ENCODE measurements at places on chromosomes 1 and 21.
A peak's percentile ranks its signal among the peaks of the same experiment; 100 is the strongest.

- no peak overlapping the region for H3K4me3 ChIP-seq
- no peak overlapping the region for H3K27ac ChIP-seq
- no peaks in the 10 kb centered on the region for H3K4me1 ChIP-seq
- H3K36me3 ChIP-seq, result no peaks in the 10 kb centered on the region
- H3K27me3 ChIP-seq, result no peaks in the 10 kb centered on the region
These were observed 1280.2 kb downstream of the NCAM2 start for GRCh38 chr21:22278366-22278765.

- no peak for DNase-seq
- H3K27ac ChIP-seq, result no peak overlapping the region
- H3K36me3 ChIP-seq, result peaks cover 23% of the 10 kb centered on the region
- no peaks in the 10 kb centered on the region for H3K27me3 ChIP-seq
- H3K4me1 ChIP-seq, result peaks cover 16% of the 10 kb centered on the region
- H3K4me3 ChIP-seq, result no peak overlapping the region
These were observed 72.1 kb downstream of the GPR52 start for GRCh38 chr1:174519844-174520243.

GRCh38 chr1:97298966-97299365, 577.4 kb downstream of the PTBP2 start:
- H3K4me3 ChIP-seq, result no peak overlapping the region
- H3K36me3 ChIP-seq, result no peaks in the 10 kb centered on the region
- H3K27me3 ChIP-seq, result no peaks in the 10 kb centered on the region
- H3K27ac ChIP-seq, result no peak overlapping the region

DNA sequence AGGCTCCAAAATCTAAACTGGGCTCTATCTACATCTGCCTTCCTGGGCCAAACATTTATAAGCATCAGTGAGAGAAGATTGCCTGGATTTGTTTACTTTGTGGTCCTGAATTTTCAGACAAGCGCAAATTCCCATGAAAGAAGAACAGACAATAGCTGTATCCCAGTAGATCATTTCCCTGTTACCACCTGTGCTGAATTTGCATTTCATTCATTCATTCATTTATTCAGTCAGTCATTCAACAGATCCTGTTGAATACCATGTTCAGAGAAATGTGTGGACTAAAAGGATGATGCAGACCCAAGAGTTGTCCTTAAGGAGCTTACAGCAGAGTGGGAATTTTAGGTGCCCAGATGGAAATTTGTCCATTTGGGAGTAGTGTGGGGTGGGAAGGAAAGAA, 2.2 kb downstream of the PGM1 start:
- no peak overlapping the region for H3K27ac ChIP-seq
- H3K36me3 ChIP-seq, result peaks cover 8% of the 10 kb centered on the region
- no peaks in the 10 kb centered on the region for H3K27me3 ChIP-seq
- peaks cover 14% of the 10 kb centered on the region for H3K4me1 ChIP-seq
- no peak for DNase-seq
- no peak overlapping the region for H3K4me3 ChIP-seq

GRCh38 chr1:164958982-164959768, 397.3 kb downstream of the LMX1A start:
- H3K4me1 ChIP-seq, result no peaks in the 10 kb centered on the region
- H3K4me3 ChIP-seq, result no peak overlapping the region
- DNase-seq, result no peak
- no peaks in the 10 kb centered on the region for H3K36me3 ChIP-seq

DNA sequence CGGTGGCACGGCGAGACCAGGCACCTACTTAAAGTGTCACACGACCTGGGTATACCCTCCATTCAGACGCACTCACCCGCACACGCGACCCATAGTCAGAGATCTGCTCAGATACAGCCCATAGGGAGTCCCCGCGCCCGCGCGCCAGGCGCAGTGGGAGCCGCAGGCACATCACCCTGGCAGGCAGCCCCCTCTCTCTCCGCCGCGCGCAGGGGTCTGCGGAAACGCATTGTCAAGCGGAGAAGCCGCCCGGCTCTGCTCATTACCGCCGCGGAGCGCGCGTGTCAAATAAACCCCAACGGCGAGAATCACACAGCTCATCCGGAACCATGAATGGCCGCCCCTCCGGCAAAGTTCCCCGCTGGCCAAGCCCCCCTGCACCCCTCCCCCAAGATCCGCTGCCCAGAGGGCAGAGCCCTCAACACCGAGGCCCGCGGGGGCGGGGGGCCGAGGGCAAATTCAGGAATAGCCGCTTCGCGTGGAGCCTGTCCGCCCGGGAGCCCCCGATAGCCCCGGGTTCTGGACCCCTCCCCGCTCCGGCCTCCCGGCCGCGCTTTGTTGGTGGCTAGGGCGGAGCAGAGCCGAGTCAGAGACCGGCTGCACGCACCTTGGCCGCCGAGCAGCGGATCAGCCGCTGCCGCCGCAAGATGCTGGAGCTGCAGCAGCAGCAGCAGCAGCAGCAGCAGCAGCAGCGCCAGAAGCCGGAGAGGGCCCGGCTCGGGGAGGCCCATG, 522 bp downstream of the LRP8 start:
- H3K4me3 ChIP-seq, result peak overlapping the region; percentile 93
- peak; percentile 56 for DNase-seq
- peaks cover 14% of the 10 kb centered on the region for H3K4me1 ChIP-seq
- H3K36me3 ChIP-seq, result peaks cover 9% of the 10 kb centered on the region

DNA sequence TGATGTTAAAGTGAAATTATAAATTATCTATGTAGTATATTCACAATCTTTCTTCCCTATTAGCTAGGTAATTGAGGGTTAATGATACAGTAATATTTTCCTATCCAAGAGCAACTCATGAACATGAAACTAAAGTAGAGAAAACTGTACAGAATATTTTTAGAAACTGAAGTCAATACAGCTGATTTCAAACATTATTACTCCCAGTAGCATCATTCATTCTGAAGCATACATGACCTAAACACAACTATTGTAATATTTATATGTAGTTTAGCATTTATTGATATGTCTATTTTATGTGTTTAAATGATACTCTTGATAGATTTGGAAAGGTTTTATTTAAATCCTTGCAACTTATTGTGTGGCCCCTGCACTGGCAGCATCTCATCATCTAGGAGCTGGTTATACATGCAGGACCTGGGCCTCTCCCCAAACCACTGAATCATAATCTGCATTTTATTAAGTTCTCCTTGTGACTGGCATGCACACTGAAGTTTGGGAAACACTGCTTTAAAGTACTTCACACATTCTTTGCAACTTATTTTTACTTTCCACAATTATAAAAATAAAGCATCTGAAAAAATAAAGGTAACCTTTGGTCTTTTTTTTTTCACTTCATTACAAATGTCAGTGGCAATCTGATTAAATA, 199.9 kb downstream of the LRRC40 start:
- H3K4me3 ChIP-seq, result no peak overlapping the region
- no peak for DNase-seq
- H3K27me3 ChIP-seq, result no peaks in the 10 kb centered on the region

DNA sequence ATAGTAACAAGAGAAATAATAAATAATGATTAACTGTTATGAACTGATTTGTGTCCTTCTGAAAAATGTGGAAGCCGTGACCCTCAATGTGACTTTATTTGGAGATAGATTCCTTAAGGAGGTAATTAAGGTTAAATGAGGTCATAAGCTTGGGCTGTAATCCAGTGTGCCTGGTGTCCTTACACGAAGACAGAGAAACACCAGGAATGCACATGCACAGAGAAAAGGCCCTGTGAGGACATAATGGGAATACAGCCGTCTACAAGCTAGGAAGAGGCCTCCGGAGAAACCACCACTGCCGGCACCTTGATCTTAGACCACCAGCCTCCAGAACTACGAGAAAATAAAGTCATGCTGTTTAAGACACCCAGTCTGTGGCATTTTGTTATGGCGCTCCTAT, 215.9 kb downstream of the NEGR1 start:
- no peak overlapping the region for H3K27ac ChIP-seq
- H3K4me1 ChIP-seq, result no peaks in the 10 kb centered on the region
- DNase-seq, result no peak
- H3K4me3 ChIP-seq, result no peak overlapping the region

DNA sequence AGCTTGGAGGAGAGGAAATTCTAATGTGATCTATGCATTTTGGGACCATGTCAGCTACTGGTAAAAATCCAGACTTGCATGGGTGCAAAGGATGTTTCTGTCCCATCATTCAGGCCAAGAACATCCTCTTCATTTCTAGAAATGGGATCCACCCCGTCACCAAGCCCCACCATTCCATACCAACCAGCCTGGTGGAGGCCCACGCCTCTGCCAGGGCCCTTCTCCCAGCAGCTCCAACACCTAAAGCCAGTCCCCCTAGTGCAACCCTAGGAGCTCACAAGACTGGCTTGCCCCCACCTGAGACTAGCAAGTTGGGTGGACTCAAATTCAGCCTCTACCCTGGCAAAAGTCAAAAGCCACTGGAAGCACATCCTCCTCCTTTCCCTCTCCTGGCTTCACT, 1.9 kb downstream of the ARHGEF11 start:
- peaks cover 60% of the 10 kb centered on the region for H3K27me3 ChIP-seq
- DNase-seq, result no peak
- H3K36me3 ChIP-seq, result no peaks in the 10 kb centered on the region
- H3K4me3 ChIP-seq, result no peak overlapping the region
- H3K27ac ChIP-seq, result no peak overlapping the region

GRCh38 chr1:51009381-51009780, 39.3 kb downstream of the CDKN2C start:
- DNase-seq, result no peak
- H3K4me1 ChIP-seq, result no peaks in the 10 kb centered on the region
- H3K27ac ChIP-seq, result no peak overlapping the region
- H3K27me3 ChIP-seq, result no peaks in the 10 kb centered on the region
- no peaks in the 10 kb centered on the region for H3K36me3 ChIP-seq

- no peaks in the 10 kb centered on the region for H3K36me3 ChIP-seq
- H3K27ac ChIP-seq, result no peak overlapping the region
- no peaks in the 10 kb centered on the region for H3K27me3 ChIP-seq
- no peaks in the 10 kb centered on the region for H3K4me1 ChIP-seq
- no peak for DNase-seq
These were observed 74.9 kb downstream of the DNAH14 start for GRCh38 chr1:225004396-225004795.

GRCh38 chr1:68183895-68184294, 48.4 kb downstream of the WLS start:
- peaks cover 6% of the 10 kb centered on the region for H3K4me1 ChIP-seq
- peaks cover 4% of the 10 kb centered on the region for H3K27me3 ChIP-seq
- H3K4me3 ChIP-seq, result no peak overlapping the region
- no peak overlapping the region for H3K27ac ChIP-seq
- no peak for DNase-seq

DNA sequence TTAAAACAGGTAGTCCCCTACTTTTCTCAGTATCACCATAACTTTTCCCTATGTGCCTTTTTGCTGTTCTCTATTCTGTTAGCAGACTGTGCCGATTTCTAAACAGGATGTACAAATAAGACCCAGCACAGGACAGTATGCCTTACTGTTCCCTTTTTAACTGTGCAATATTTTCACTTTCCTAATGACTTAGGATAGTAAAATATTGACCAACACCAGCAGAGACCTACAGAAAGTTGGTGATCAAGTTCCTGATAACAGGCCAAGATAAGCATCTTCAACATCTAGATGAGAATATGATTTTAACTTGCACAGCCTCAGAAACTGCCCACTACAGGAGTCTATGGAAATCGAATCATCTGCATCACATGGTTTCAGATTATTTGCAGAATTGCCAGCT, 42.0 kb downstream of the ADSS2 start:
- no peak for DNase-seq
- H3K27me3 ChIP-seq, result no peaks in the 10 kb centered on the region
- peaks cover 95% of the 10 kb centered on the region for H3K36me3 ChIP-seq
- H3K4me3 ChIP-seq, result no peak overlapping the region
- H3K27ac ChIP-seq, result no peak overlapping the region
- H3K4me1 ChIP-seq, result no peaks in the 10 kb centered on the region

- H3K27me3 ChIP-seq, result no peaks in the 10 kb centered on the region
- DNase-seq, result no peak
- H3K4me3 ChIP-seq, result no peak overlapping the region
- H3K4me1 ChIP-seq, result no peaks in the 10 kb centered on the region
- no peak overlapping the region for H3K27ac ChIP-seq
These were observed 344.1 kb upstream of the VAMP3 start for GRCh38 chr1:7426780-7427604.

- no peaks in the 10 kb centered on the region for H3K27me3 ChIP-seq
- H3K27ac ChIP-seq, result no peak overlapping the region
- H3K36me3 ChIP-seq, result no peaks in the 10 kb centered on the region
These were observed 1326.7 kb downstream of the MRPL39 start for GRCh38 chr21:24280596-24280995.

All from activated B cell treated with CpG ODN at 0.5 μM for 24 hours (primary cell).